ENCODE measurements at places on chromosomes 5 and 9.

GRCh38 chr5:109421956-109422355, 12.2 kb upstream of the PJA2 start:
- no peak for DNase-seq

DNA sequence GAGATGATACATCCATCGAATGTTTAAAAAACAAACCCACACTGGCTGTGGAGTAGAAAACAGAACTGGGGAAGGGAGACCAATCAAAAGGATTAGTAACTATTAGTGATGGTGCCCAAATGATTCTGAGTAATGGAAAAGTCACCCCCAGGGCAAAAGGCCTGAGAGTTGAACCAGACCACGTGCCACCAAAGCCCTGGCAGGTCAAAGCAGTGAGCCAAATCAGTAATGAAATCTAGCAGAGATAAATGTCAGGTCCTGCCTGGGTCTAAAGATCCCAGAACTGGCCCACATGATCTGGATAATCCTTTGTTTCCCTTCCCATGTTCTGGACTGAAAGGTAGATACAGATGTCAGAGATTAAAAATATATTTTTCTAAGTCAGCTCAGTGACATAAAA, 9.4 kb downstream of the OTULINL start:
- DNase-seq, result no peak

GRCh38 chr9:113219186-113219936, 1.7 kb downstream of the FKBP15 start:
- no peak for DNase-seq

DNA sequence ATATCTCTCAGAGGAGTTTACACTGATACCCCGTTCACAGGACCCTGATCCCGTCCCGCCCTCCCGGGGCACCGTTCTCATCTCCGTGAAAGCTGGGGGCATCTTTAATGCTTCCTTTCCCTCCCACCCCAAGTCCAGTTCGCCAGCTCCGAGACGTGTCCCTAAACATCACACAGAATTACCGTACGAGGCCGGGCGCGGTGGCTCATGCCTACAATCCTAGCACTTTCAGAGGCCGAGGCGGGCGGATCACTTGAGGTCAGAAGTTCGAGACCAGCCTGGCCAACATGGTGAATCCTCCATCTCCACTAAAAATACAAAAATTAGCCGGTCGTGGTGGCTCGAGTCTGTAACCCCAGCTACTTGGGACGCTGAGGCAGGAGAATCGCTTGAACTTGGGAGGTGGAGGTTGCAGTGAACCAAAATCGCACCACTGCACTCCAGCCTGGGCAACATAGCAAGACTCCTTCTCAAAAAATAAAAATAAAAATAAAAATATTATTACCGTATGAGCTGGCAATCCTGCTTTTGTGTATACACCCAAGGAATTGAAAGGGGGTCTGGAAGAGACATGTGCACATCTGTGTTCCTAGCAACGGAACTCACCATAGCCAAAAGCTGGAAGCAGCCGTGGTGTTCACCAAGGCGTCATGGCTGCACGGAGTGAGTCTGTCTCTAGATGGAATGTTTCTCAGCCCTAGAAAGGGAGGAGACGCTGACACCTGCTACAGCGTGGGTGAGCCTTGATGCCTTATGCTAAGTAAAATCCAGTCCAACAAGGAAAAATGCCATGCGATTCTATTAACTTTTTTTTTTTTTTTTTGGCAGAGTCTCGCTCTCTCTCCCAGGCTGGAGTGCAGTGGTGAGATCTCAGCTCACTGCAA, 1.2 kb upstream of the ABO start:
- no peak for DNase-seq

GRCh38 chr5:63727583-63727982, 234.7 kb downstream of the HTR1A start:
- DNase-seq, result no peak

GRCh38 chr9:132207839-132208615, 46.2 kb downstream of the NTNG2 start:
- no peak for DNase-seq

- no peak for DNase-seq
Observed at GRCh38 chr5:38420246-38420645, 136.2 kb downstream of the LIFR start.

DNA sequence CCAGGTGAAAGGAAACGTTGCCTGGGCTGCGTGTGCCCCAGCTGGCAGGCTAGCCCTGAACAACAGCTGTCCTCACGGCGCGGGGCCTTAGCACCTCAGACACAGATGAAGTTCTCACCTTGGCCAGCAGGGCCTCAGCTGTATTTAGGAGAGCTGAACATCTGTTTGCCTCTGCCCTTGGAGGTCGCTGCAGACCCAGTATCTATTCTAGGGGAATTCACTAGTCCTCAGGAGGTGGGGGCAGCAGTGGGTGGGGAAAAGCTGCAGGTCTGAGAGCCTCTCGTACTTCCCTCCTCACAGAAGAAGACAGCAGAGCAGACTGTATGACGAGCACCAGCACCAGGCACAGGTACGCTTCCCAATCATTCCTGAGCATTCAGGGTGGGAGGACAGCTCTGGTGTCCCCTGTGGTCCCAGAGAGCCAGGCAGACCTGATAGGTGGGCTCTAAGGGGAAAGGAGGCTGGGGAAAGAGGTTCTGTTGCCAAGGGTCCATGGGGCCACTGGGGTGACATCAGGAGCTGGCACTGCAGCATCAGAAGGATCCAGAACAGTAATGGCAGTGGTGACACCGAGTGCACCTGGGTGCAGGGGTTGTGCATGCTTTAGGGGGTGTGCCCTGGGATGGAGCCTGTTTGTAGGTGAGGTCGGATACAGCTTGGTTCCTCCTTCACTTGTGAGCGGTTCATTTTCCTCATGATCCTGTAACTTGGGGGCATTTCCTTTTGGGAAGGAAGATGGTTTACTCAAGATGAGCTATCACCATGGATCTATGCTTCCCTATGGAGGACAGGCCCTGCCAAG, 13.8 kb downstream of the CD74 start:
- no peak for DNase-seq

GRCh38 chr5:145464171-145464570, 371.0 kb downstream of the PRELID2 start:
- DNase-seq, result no peak

- DNase-seq, result no peak
Observed at GRCh38 chr5:115246361-115246991, 16.2 kb downstream of the PGGT1B start.

GRCh38 chr9:115373000-115373709, 255.2 kb upstream of the TNC start:
- no peak for DNase-seq

All from stimulated activated CD8-positive, alpha-beta memory T cell treated with anti-CD3 and anti-CD28 coated beads, Interleukin-2, amount 100 ng/mL, for 48 hours (primary cell).